ENCODE measurements at places on chromosomes 7 and 10.

- DNase-seq = no peak
Measured at GRCh38 chr7:118759921-118760320, 535.4 kb downstream of the ANKRD7 start.

DNA sequence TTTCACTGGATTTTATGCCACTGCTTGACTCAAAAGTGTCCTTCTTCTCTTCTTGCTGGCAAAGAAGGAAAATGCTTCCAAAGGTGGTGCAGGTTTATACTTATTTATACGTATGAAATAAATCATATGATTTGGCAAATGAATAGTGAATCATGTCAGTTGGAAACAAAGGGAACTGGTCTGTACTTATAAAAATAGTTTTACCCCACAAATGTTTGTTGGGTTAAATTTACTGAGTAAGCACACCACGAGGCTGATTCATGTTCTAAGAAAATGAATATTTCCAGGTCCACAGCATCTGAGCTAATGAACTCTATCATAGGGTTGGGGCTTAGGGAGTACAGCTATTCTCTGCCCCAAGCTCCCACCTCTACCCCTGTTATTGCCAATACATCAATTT lies 232.2 kb downstream of the TRIL start:
- no peak for DNase-seq

- DNase-seq = no peak
Measured at GRCh38 chr7:105391429-105391828, 2.7 kb upstream of the SRPK2 start.

DNA sequence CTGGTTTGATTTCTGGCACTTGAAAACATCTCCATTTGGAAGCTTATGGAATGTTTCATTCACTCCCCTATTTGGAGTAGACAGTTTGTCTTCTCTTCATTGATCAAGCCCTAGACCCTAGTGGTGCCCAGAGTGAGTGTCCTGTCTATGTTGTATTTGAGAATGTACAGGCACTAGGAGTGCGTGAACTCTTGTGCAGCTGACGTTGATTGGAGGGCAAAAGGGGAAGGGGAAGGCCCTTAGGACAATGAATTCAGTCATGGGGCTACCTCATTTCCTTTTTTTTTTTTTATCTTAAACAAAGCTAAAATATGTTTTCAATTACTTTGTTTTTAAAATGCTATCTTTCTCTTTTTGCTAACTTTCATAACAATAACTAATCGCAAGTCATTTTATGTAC lies 66.5 kb downstream of the ADD3 start:
- DNase-seq = no peak

DNA sequence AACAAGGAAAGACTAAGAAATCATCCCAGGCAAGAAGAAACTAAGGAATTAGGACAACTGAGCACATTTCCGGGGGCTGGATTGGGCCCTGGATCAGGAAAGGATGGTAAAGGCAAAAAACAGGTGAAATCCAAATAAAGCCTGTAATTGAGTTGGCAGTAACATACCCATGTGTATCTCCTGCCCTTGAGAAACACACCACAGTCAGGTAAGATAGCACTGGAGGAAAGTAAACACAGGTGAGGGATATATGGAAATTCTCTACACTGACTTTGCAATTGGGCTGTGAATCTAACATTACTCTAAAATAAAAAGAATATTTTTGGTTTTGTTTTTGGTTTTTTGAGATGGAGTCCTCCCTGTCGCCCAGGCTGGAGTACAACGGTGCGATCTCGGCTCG lies 140.2 kb upstream of the FRMD4A start:
- DNase-seq = no peak

GRCh38 chr10:50395851-50396250 lies 144.5 kb upstream of the ASAH2 start:
- DNase-seq = no peak

GRCh38 chr10:66629996-66630395 lies 295.8 kb upstream of the LRRTM3 start:
- no peak for DNase-seq

DNA sequence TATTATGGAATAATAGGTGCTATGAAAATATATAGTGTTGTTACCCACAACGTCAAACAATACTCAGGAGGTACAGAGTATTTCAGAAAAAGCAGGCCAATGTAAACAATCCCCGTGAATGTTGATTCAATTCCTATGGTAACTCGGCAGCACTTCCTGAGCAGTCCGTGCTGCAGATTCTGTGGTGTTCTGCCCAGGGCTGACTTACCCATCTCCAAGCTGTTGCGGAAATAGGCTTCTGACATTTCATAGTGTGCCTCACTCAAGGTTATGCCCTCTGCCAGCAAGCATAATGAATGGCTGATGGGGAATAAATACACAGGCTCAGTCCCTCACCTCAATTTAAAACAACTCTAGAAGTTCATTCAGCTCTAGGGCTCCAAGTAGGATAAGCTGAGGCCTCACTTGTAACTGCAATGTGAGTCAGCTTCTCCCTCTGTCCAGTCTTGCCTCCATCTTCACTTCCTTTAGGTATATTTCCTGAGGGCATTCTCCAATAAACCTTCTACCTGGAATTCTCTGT lies 177.6 kb downstream of the GNAI1 start:
- DNase-seq = no peak

GRCh38 chr10:123326674-123327073 lies 172.5 kb downstream of the BUB3 start:
- no peak for DNase-seq

- DNase-seq = no peak
Measured at GRCh38 chr7:39367943-39368342, 198.3 kb upstream of the YAE1 start.

DNA sequence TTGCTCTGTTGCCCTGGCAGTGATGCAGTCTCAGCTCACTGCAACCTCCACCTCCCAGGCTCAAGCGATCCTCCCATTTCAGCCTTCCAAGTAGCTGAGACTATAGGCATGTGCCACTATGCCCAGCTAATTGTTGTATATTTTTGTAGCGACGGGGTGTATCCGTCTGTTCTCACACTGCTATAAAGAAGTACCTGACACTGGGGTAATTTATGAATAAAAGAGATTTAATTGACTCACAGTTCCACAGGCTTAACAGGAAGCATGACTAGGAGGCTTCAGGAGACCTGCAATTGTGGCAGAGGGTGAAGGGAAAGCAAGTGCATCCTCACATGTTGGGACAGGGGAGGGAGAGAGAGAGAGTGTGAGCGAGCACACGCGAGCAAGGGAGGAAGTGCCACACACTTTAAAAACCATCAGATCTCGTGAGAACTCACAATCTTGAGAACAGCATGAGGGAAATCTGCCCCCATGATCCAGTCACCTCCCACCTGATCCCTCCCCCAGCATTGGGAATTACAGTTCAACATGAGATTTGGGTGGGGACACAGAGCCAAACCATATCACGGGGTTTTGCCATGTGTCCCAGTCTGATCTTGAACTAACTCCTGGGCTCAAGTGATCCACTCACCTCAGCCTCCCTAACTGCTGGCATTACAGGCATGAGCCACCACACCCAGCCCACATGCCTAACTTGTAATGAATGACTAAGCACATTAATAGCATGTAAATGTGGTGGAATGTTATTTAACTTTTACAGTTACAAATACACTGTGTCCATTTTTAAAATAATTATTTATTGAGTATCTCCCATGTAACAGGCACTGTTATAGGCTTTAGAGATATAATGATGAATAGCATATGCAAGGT lies 65.5 kb downstream of the RALA start:
- DNase-seq = no peak

GRCh38 chr10:49001870-49002672 lies 62.4 kb upstream of the LRRC18 start:
- no peak for DNase-seq

- DNase-seq = no peak
Measured at GRCh38 chr7:133843341-133843740, 283.8 kb upstream of the LRGUK start.

DNA sequence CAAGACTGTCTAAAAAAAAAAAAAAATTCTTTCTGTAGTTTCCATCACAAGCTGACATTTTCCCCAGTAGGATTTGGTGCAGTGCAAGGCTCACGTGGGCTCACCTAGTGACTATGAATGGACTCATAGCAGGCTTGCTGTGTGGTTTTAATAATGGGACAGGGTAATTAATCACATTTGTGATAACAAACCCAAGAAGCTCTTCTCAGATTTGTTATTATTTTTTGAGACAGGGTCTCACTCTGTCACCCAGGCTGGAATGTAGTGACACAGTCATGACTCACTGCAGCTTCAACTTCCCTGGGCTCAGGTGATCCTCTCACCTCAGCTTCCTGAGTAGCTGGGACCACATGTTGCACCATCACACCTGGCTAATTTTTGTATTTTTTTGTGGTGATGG lies 40.0 kb downstream of the NACAD start:
- no peak for DNase-seq

DNA sequence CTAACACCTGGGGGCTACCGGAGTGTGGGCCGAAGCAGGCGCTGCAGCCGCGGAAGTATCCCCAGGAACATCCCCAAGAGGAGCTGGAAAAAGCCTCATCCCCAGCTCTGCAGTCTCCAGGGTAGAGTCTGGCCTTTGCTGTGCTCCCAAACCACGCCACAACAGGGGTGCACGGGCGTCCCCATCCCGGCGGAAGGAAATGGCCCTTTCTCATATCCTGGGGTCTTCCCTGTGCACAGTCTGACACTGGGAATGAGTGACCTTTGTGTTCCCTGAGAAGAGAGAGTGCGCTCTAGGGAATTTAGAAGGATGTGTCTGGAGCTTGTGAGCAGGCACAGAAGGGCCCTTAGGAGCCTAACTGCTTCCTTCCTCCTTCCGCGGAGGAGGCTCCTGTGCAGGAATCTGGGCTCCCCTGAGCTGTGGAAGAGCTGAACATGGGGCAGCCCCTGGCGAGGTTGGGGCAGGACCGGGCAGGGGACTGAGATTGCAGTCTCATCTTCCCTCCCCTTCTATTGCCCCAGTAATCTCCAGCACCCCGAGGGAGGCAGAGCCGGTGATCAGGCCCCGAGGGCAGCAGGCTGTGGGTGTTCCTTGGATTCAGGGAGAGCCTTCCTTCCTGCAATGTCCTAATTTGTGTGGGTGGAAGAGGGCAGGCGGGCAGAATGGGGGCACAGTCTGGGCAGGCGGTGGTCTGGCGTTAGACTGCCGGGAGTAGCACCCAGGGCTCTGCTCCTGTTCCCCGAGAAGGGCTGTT lies 1.3 kb downstream of the REPIN1 start:
- no peak for DNase-seq

DNA sequence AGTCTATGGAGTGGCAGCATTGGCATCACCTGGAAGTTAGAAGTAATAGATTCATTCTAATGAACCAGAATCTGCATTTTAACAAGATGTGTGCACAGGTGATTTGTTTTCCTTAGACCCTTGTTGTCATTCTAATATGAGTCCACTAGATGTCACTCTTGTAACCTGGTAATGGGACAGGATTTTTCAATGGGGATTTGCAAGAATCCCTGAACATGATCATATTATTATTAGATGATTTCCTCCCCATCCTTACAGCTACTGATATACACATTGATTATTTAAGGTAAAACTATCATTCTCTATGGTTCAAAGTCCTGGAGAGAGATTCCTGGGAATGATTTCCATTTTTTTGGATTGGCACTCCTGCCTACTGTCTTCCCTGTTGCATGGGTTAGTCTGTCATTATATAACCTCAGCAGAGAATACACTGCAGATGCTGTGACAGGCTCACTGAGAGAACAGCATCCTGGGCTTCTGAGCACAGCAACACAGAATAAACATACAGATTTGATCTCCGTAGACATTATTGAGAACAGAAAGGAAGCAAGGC lies 194.9 kb downstream of the SUGCT start:
- DNase-seq = no peak

GRCh38 chr10:96584035-96584434 lies 2.8 kb downstream of the TM9SF3 start:
- no peak for DNase-seq

DNA sequence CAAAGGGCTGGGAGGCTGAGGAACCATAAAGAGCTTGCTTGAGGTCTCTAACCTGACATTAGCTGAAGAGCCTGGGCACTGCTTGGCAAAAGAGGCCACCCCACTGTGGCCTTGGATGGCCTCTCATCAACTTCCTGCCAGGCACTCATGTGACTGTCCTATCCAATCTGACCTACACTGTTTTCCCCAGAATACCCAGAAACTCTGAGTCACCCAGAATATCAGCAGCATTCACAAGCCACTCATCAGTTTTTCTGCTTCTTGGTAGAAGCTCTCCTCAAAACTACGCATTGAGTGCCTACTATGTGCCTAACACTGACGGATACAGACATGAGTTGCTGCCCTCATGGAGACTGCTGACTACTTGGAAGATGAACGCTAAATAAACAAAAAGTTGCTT lies 4.1 kb upstream of the NT5C2 start:
- DNase-seq = no peak

DNA sequence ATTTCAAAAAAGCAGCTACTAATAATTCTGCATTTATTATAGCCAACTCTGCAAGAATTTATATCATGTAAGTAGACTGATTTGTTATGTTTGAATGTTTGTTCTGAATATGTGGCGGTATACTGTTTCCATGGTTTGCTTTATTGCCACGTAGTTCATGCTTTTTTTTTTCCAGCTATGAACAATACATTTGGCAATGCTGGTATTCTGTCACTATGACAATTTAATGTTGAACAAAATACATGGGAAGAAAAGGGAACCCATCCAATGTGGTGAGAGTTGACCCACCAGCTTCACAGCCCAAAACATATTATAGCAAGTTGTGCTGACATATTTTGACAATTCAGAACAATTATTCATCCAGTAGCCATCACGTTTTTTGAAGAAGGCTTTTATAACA lies 145.6 kb downstream of the CCDC71L start:
- no peak for DNase-seq

GRCh38 chr10:69846293-69846921 lies 44.7 kb downstream of the COL13A1 start:
- no peak for DNase-seq

DNA sequence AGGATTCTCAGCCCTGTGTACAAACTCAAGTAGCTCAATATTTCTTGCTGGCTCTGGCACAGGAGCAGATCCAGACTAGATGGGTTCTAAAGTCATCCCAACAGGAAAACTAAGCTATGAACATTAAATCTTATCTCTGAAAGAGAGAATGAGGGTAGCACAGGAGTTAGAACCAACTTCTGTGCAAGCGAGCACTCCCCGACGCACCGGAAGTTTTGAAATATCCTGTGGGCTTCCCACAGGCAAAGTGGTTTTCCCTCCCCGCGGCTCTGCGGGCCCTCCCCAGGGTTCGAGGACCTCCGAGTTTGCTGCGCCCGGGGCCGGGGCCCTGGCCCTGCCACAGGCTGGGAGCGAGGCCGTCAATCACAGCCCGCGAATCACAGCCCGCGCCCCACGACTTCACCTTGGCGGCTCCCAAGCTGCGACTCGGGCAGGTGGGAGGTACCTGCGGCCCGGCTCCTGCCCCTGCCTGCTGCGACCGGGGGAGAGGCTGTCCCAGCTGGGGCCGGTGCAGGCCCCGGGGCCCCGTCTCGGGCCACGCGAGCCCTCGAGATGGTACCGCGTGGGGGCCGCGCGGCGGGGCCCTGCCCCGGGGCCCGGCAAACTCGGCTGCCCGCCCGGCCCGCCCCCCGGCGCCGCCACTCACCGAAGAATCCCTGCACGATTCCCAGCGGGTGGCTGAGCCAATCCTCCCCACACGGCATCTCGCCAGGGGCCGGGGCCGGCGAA lies 598 bp downstream of the MCMBP start:
- peak; percentile 60 for DNase-seq

Measured in mesothelial cell of epicardium (in vitro differentiated cells).